ENCODE measurements at places on chromosomes 7 and 10.

DNA sequence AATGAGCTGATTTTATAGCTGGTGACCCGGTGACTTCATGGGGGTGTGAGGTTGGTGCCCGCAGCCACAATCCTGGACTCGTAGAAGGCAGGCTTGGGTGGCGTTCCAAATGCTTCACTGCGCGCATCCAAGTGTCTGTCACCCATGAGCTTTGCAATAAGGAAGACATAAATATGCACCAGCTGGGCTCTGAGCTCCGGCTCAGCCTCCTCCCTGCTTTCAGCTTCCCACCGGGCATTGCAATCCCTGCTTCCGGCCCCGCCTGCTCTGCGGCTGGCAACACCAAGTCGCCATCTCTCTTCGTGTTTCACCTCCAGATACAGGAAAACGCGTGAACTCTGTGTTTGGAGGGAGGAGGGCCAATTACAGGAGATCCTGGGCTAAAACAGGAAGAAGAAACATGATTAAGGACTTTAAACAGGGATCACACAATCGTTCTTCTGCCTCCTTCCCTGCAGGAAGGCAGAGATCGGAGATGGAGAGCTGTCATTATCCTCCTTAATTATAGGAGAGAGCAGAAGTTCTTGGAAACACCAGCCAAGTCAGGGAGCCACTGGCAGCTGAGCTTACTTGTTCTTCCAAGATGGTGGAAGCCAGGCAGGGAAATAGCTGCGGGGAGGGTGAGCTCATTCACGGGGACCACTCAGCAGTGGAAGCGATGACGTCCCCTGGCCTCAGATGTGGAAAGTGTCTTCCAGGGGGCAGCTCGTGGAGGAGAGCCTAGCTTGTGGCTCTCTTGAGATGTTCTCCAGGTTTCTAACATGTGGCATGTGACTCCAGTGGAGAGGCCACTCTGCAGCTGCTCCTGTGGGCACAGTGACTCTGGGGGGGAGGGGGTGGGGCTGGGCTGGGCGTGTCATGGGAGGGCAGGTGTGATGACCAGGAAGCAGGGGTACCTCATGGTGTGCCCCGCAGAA lies 134.9 kb downstream of the CAMK1D start:
- DNase-seq = no peak

DNA sequence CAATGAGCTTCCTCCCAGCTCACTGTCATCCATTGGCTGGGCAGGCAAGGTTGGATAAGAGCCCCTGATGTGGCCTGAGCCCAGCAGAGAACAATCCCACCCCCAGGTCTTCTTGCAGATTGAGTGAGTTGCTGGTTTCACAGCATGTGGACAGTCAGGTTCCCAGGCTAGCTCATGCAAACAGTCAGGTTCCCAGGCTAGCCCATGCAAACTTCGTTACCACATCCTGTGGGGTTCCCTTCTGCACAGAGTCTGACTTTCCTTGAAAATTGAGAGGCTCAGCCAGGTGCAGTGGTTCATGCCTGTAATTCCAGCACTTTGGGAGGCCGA lies 67.1 kb downstream of the TMEM130 start:
- DNase-seq = no peak

DNA sequence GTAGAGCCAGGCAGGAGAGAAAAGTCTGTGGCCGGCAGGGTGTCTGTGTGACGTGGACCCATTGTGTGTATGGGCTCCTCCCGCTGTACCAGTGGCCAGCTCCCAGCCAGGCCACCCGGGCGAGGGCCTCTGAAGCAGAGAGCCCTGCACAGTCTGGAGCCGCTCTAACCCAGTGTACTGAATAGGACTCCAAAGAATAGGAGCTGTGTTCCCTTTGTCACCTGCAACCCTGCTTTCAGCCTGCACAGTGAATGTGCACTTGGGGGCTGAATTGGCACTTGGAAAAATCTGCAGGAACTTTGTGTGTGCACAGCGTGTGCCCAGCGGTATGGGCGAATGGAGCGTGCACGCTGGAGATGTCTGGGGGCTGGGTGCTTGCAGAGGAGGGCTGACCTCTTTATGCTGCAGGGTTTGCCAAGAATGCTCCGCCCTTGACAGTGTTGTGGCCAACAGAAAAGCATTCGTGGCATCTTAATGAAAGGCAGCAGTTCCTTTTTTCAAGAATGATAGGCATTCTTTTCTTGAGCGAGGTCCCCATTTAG lies 216.2 kb downstream of the AUTS2 start:
- no peak for DNase-seq

- DNase-seq = no peak
Measured at GRCh38 chr10:8962249-8962648, 907.8 kb downstream of the GATA3 start.

DNA sequence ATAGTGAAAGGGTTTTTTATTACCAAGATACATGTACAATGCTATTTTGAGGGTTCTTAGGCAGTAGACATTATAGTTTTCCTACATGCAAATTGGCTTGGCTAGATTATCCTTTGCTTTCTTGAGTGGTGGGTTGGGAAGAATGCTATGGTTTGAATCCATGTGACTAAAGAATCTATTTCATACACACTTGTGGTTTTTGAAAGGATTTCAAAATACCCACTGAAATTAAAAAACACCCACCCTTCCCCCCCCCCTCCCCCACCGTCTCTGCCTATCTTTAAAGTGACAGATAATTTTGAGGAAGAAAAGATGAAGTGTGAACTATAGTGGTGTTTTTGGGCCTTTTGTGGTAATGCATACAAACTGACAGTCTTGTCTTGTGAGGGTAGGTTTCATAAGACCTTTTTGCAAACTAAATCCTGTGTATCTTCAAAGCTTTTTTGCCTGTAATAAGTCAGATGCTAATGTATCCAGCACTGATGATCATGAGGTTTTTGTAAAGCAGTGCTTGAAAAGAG lies 90.9 kb downstream of the TPST1 start:
- no peak for DNase-seq

Data from stimulated activated CD4-positive, alpha-beta T cell treated with anti-CD3 and anti-CD28 coated beads, Interleukin-1b, Interleukin-23, amount 100 ng/mL, for 1 hour (primary cell).